ENCODE measurements at places on chromosomes 2 and 18.

GRCh38 chr2:51620796-51621195 lies 588.9 kb upstream of the NRXN1 start:
- DNase-seq: no peak

DNA sequence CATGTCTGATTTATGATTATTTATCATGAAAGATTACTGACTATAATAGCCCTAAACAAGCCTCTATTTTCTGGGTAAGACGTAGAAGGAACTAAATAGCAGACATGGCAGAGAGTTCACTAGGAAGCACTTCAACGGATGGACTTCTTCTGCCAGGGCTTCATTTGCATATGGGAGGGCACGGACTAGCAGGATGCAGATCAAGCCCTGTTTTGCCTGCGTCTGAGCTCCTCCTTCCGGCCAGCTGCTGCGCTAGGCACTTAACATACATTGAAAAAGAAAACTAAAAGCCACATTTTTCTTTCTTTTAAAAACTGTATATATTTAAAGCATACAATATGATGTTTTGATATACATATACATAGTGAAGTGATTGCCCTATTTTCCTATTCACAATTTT lies 340.0 kb upstream of the MEX3C start:
- DNase-seq: peak; percentile 81

DNA sequence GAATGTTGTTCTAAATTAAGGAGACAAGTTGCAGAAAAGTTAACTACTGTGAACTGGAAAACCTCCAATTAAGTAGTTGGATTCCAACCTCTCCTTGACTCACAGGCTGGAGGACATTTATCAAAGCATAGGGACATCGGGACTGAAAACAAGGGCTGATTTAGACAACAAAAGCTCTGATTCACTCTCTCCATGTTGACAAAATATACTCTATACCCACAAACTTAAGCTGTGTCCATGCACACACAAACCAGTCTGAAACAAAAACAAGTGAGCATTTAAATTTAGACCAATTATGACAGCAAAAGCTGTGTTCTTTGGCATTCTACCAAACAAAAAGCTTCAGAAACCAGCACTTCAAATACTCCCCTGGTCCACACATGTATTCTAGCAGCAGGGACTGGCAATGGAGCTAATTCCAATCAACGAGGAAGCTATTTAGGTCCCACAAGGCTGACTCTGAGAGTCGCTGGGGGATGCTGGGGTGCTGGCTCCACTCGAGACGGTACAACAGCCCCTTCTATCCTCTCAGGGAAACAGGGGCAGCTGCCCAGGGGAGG lies 71.4 kb downstream of the NXPH2 start:
- DNase-seq: peak; percentile 49

DNA sequence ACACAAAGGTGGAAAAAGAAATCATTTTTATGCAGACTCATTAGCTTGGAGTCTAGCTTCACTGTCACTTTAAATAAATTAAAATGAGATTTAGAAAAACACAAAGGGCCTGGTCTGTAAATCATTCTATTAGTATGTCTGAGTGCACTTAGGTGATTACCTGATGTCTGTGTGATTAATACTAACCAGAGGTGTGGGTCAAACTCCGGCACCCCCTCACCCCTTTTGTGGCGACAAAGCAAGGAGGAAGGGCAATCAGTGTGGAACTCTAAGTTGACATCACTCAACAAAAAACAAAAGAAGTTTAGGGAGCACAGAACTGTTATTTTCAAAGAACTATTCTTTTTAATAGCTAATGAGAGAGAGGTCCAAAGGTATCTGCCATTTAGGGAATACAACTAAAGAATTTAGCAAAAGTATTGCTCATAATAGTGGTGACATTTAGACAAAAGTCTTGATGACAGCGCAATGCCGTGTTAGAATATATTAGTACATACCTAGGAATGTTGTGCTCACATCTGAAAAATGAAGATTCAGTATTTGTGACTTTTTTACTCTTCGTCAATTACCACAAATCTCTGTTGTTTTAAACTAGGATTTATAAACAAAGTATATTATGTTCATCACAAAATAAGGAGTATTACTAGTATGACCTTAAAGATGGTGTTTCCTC lies 66.3 kb downstream of the ZEB2 start:
- DNase-seq: no peak

DNA sequence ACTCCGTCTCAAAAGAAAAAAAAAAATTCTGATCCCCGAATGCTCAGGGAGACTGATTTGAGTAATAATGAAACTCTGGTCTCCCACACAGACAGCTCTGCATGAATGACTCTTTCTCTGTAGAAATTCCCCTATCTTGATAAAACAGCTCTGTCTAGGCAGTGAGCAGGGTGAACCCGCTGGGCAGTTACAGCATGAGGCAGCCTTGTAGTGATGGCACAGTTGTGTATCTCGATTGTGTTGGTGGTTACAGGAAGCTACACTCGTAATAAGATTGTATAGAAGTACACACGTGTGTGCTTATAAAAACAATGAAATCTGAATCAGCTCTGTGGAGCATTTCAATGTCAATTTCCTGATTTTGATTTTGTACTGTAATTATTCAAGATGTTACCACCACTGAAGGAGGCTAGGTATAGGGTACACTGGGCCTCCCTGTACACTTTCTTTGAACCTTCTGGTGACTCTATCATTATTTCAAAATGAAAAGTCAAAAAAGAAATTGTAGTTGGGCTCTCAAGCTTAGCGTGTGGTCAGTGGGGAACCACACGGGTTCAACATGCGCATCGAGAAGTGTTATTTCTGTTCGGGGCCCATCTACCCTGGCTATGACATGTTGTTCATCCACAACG lies 34.9 kb upstream of the ATP8B1 start:
- no peak for DNase-seq

- no peak for DNase-seq
Observed at GRCh38 chr2:192579965-192580700, 385.4 kb upstream of the TMEFF2 start.

DNA sequence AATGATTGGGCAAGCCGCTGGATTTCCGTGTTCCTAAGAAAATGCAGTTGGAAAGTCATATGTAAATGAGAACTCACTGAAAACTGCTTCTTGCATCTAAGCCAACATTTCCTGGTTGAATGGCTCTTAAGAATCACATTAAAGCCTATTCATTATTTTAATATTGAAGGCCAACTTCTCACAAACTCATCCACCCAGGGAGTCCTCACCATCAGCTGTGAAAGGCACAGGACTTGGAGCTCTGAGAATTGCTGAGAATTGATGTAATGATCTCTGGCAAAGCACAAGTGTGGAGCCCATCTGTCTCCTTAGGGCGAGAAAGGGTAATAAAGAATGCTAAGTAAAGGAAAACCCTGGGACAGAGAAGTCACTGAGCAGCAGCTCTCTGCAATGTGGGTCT lies 55.9 kb upstream of the APCDD1 start:
- peak; percentile 72 for DNase-seq

- no peak for DNase-seq
Observed at GRCh38 chr18:56210520-56210919, 427.9 kb downstream of the TXNL1 start.

- peak; percentile 55 for DNase-seq
Observed at GRCh38 chr18:48902023-48902855, 48.5 kb downstream of the SMAD7 start.

All from pons (tissue), 1 donor.